ENCODE measurements at places on chromosomes 13 and 19. TPM values are rescaled to one million over a fixed set of nuclear protein-coding genes. Genes with fewer than 3 reads are reported as not detected.

The AMER2 gene
- total RNA-seq: not detected

The MAP4K1 gene
- not detected for total RNA-seq

The NOTCH3 gene
- total RNA-seq: 42.6 TPM

The KCNN4 gene
- 7.5 TPM for total RNA-seq

The C1QTNF9B gene
- not detected for total RNA-seq

The LAIR2 gene
- total RNA-seq: not detected

The TUBA3C gene
- not detected for total RNA-seq

The ATP1A3 gene
- total RNA-seq: not detected

The TUBB4A gene
- not detected for total RNA-seq

The SKA3 gene
- total RNA-seq: 2.0 TPM

The LILRB3 gene
- total RNA-seq: not detected

The TDRD12 gene
- 0.23 TPM for total RNA-seq

All from smooth muscle cell of the coronary artery (primary cell).